ENCODE measurements at places on chromosomes 2 and 18. TPM values are rescaled to one million over a fixed set of nuclear protein-coding genes. Genes with fewer than 3 reads are reported as not detected.

IL1RL1 gene
- 0.69 TPM for total RNA-seq

IL1R1 gene
- total RNA-seq: 0.46 TPM

CIB4 gene
- total RNA-seq: not detected

CABLES1 gene
- 8.1 TPM for total RNA-seq

MPP4 gene
- total RNA-seq: 0.23 TPM

ASPRV1 gene
- total RNA-seq: 3.0 TPM

IGFBP5 gene
- total RNA-seq: 59.3 TPM

POTEI gene
- 1.2 TPM for total RNA-seq

ACADL gene
- total RNA-seq: 4.8 TPM

TCF23 gene
- total RNA-seq: not detected

ADGRF3 gene
- not detected for total RNA-seq
